ENCODE measurements at places on chromosomes 5 and 9.

DNA sequence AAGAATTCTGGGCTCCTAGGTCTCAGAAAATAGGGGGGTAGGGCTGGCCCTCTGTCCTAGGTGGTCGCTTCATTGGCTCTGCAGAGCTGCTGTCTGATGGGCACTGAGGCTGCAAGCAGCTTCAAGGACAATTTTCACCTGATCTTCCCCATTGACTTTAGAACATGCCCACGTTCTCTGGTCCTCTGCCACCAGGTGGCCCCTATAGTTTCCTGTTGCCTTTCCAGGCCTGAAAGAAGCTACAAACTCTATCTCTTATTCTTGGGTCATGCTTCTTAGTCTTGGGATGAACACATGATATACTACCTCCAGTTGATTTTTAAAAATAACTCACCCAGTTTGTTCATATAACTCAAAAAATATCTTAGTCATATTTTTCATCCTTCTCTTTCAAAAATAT lies 26.3 kb downstream of the SPZ1 start:
- DNase-seq, result peak; percentile 42

DNA sequence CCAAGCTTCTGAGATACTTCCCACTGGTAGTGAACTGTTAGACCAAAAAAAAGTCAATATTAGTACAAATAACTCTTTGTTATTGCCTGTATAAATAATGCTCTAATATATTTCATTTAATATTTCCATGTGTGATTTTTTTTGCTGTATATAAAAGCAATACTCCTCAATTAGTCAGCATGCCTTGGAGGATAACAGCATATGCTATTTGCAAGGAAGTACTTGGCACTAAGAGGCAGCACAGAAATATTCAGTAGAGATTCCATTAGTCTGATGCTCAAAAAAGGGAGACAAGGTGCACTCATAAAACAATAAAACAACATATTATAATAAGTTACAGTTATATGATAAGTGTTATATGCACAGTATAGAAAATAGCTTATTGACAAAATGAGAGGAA lies 296.6 kb upstream of the MPDZ start:
- DNase-seq, result no peak

- no peak for DNase-seq
These were observed 71.3 kb downstream of the RASEF start for GRCh38 chr9:82991671-82992070.

DNA sequence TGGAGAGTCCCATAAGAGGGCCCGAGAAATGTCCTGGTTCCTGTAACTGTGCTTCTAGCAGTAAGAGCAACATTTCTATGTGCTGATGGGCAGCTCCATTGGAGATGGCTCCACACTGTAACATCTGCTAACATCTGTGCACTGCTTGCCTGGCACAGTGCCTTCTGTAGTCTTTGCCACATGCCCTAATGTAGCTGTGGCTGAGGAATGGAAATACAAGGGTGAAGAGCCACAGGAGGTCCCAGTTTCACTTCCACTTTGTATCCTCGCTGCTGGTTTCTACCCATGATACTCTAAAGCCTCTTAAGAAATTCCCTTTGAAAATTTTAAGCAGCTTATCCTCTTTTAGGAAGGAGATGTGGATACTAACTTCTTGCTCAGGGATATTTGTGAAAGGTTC lies 97.4 kb downstream of the HOMER1 start:
- DNase-seq, result no peak

- no peak for DNase-seq
These were observed 958 bp upstream of the LCN8 start for GRCh38 chr9:136759001-136759400.

DNA sequence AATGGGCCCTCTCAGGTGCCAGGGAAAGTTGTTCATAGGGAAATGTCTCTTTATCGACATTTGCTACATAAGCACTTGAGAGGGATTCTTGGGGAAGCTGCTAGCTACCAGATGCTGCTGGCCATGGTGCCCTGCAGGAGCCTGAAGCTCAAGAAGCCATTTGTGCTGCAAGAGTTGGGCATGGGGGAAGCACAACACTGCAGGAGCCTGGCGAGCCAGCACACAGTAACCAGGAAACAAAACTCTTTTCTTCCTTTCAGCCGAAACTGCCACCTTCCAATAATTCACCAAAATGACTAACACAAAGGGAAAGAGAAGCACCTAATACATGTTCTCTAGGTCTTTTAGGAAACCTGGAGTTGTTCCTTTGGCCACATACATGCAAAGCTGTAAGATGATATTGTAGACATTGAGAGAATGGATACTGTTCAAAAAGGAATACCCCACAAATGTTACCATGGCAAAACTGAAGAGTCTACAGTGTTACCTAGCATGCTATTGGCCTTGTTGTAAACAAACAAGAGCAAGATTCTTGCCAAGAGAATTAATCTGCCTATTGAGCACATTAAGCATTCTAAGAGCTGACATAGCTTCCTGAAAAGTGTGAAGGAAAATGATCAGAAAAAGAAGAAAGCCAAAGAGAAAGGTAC lies 26.1 kb upstream of the LARP1 start:
- no peak for DNase-seq

DNA sequence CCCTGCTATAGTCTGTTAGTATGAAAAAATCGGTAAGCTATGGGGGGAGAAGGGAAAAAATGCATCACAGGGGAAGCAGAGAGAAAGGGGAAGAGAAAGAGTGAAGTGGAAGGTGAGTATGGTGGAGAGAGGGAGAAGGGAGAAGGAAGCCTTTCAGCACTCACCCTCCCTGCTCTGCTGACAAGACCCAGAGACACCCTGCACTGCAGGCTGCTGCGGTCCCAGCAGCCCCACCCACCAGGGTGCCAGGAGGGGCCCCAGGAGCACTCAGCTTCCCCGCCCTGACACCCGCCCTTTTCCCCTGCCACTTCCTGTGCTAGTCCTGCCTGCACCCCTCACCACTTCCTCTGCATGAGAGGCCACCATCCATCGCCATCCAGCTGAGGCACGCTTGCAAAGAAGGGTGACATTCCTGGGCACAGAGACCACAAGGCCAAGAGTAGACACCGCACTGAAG lies 12.7 kb downstream of the STK10 start:
- DNase-seq, result peak; percentile 93

GRCh38 chr9:13122756-13123369 lies 156.6 kb downstream of the MPDZ start:
- no peak for DNase-seq

All from activated CD4-positive, alpha-beta T cell treated with anti-CD3 and anti-CD28 coated beads for 48 hours (primary cell).